Aortic smooth muscle cell (primary cell): ENCODE measurements at places on chromosomes 7 and 10. TPM values are rescaled to one million over a fixed set of nuclear protein-coding genes. Genes with fewer than 3 reads are reported as not detected.

Gene SYT15
- total RNA-seq: under 0.01 and 0.06 TPM in 2 replicates

Gene MMD2
- total RNA-seq: not detected in 2 replicates

Gene HOXA4
- total RNA-seq: 0.12 and 0.13 TPM in 2 replicates

Gene VWDE
- not detected in 2 replicates for total RNA-seq

Gene CYP2C9
- not detected in 2 replicates for total RNA-seq

Gene INMT
- total RNA-seq: 3.5 and 4.6 TPM in 2 replicates

Gene GNAI1
- total RNA-seq: 6.3 and 8.3 TPM in 2 replicates

Gene CPA5
- total RNA-seq: not detected in 2 replicates

Gene SPDYE2
- not detected in 2 replicates for total RNA-seq

Gene LIPN
- not detected in 2 replicates for total RNA-seq

Gene SMURF1
- total RNA-seq: 20.9 and 21.6 TPM in 2 replicates

Gene NKX2-3
- not detected in 2 replicates for total RNA-seq

Gene RBP4
- total RNA-seq: 0.06 TPM in 1 of 2 replicates, not detected in the other

Gene GTF2IRD1
- total RNA-seq: 3.8 and 4.4 TPM in 2 replicates

Gene DYNC1I1
- 3.2 and 3.5 TPM in 2 replicates for total RNA-seq

Gene HOXA11
- not detected in 2 replicates for total RNA-seq

Gene INA
- 0.26 and 0.44 TPM in 2 replicates for total RNA-seq

Gene BEND7
- total RNA-seq: 2.7 and 2.9 TPM in 2 replicates

Gene SFXN3
- total RNA-seq: 86.0 and 107 TPM in 2 replicates

Gene A1CF
- not detected in 2 replicates for total RNA-seq

Gene CLDN3
- total RNA-seq: not detected in 2 replicates

Gene MBL2
- not detected in 2 replicates for total RNA-seq

Gene DGKI
- 3.9 and 5.3 TPM in 2 replicates for total RNA-seq

Gene LRIT1
- not detected in 2 replicates for total RNA-seq

Gene CTTNBP2
- total RNA-seq: 1.5 and 1.9 TPM in 2 replicates

Gene KCTD7
- total RNA-seq: 9.1 and 12.2 TPM in 2 replicates

Gene HPS1
- 34.6 and 35.3 TPM in 2 replicates for total RNA-seq

Gene IKZF1
- not detected in 2 replicates for total RNA-seq

Gene DOCK4
- total RNA-seq: 46.6 and 55.2 TPM in 2 replicates
